Activated naive CD4-positive, alpha-beta T cell treated with anti-CD3 and anti-CD28 coated beads, Interleukin-2, amount 10 ng/mL, durations not matched to agents 7 days and 5 days (primary cell): ENCODE measurements at places on chromosomes 3 and 15.

DNA sequence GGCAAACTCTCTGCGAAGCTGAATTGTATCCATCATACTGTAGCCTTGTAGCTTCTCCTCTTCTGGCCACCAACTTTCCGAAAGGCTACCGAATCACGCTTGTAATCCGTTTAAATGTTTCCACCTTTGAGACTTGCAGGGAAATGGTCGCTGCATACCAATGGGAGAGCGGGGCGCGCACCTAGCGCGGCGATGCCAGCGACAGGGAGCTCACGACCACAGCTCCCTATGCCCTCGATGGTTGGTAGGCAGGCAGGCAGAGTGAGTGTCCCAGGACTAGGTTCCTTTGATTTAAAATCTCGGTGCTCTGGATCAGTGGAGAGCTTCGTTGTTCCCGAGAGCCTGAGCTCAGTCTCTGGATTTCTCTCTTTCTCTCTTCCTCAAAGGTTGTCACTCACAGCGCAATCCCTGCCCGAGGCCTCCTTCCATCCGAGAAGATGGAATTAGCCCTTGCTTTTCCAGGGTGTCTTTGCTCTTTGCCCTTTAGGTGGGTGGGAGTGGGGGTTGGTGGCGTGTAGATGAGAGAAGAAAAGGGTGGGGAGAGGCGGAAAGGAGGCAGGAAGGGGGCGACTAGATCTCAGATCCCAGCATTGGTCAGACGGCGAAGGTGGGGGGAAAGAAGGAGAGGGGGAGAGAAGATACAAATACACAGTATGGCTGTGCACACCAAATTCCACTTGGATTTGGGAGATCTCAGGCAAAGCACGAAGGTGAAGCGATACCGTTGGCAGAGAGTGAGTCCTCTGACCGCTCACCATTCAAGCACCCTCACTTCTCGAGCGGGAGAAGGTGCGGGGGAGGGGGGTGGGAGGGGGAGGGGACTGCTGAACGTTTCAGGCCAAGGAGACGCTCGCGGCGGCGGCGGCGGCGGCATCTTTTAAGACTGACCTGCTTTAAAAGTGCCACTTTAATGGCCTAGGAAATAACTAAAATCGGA, at the start of gene SLITRK3:
SLITRK3 (minus strand) TSS at position 745 of the 937 bp plus-strand sequence. CDS start 5,554 bp downstream, outside the sequence.
- no peak within 1 kb of the TSS for H3K4me3 ChIP-seq
- H3K27ac ChIP-seq = peak within 1 kb of the TSS; percentile 37
- H3K36me3 ChIP-seq = peaks cover 3% of the 10 kb centered on the region
- peaks cover 5% of the 10 kb centered on the region for H3K4me1 ChIP-seq
- DNase-seq = no peak
- H3K27me3 ChIP-seq = peaks cover 54% of the 10 kb centered on the region

DNA sequence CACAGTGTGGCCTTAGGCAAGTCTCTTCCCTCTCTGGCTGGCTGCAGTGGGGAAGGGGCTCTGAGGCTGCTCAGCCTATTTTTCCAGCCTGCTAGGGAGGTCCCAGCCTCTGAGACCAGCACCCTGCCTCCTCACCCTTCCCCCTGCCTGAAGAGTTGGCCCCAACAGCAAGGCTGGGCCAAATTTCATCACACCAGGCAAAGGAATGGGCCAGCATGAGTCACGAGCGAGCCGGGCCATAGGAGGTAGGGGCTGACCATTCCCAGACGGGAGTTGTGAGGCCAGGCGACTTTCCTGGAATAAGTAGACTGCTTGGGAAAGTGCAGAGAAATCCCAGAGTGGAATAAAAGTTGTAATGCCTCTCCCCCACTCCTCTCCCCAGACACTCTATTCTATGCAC, 5.7 kb upstream of the FBLN2 start:
- no peak for DNase-seq
- H3K4me1 ChIP-seq = peaks cover 27% of the 10 kb centered on the region
- no peaks in the 10 kb centered on the region for H3K36me3 ChIP-seq
- no peak overlapping the region for H3K4me3 ChIP-seq

DNA sequence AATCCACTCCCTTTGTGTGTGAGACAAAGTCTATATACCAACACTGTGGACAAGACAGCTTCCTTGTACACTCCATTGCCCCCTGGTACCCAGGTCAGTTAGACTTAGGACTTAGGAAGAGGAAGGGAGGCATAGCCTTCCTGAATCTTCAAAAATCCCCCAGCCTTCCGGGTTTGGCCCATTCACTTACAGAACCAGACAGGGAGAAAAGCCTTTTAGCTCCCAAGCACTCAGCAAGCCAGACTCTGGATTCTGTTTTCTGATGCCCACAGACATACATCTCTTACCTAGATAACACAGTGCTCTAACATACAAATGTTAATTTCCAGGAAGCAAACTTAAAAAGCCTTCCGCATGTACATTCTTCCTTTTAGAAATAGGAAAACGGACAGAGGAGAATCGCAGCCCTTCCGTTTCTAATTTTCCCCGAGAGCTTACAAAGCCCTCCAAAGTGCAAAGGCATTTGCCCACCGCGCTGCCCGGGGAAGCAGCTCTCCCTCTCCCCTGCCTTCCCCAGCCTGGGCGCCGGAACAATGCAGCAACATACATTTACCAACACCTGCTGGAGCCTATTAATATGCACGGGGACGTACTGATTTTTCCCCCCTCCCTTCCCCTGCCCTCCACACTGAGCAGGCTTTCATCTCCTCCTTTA, 442.0 kb downstream of the MAGI1 start:
- H3K4me3 ChIP-seq = no peak overlapping the region
- no peak for DNase-seq
- no peaks in the 10 kb centered on the region for H3K4me1 ChIP-seq
- H3K36me3 ChIP-seq = no peaks in the 10 kb centered on the region
- no peak overlapping the region for H3K27ac ChIP-seq

- H3K4me1 ChIP-seq = no peaks in the 10 kb centered on the region
- H3K27ac ChIP-seq = no peak overlapping the region
- H3K4me3 ChIP-seq = no peak overlapping the region
Observed at GRCh38 chr3:3089017-3089416, 21.2 kb downstream of the IL5RA start.

GRCh38 chr3:35651426-35651825, 12.1 kb downstream of the ARPP21 start:
- H3K27me3 ChIP-seq = no peaks in the 10 kb centered on the region
- DNase-seq = no peak
- H3K36me3 ChIP-seq = no peaks in the 10 kb centered on the region
- H3K27ac ChIP-seq = no peak overlapping the region

DNA sequence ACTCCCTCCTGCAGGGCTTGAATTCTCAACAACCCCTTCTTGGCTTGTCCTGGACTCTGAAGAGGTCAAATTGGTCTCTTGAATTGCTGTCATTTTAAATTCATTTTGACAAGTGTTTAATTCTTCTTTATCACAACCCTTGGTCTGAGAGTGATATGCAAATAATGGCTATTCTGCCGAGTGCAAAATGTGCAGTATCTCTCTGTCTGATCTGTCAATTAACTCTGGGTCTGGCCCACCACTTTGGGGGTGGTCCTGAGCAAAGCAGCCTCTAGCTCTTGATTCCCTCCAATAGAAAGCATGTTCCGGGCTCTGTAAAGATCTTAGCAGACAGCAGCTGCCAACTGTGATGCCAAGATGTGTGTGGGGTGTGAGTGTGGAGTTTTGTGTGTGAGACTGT, 2.2 kb upstream of the IGDCC3 start:
- peaks cover 21% of the 10 kb centered on the region for H3K4me1 ChIP-seq
- no peaks in the 10 kb centered on the region for H3K36me3 ChIP-seq
- H3K27me3 ChIP-seq = peaks cover 92% of the 10 kb centered on the region
